NCI-H2107 (cell line): ENCODE measurements at places on chromosomes 2 and 18.

DNA sequence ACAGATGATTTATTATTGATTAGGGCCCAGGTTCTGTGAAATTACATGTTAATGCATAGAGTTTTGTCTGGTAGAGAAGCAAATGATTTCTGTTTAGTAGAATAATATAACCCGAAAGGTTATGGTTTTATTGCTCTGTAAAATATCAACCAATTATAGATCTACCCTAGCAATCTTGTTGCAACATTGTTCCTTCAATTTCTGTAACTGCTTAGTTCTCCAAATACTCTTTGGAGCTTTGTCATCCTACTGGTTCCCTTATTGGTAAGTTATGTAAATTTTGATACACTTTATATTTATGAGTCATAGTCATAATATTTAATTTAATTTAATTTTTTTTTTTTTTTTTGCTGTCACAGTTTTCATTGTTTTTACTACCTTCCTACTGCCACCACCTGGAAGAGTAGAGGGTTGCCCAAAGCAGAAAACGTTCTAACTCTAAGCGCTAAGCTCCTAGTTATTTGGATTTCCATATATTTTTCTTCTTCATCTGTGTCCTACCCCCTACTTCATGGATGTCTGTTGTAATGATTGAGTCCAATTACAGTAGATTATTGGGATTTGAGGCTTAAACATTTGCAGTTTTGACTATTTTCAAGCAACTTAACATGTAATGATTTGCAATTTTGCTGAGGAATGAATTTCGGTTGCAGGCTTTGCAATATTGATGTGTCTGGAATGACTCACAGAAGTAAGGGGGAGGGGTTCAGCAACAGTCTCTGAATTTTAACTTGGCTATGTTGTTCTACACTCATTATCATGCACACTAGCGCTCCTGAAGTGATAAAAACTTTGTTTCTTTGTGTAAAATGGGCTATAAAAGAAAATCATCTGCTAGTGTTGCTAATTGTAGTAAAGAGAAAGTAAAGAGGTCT, 51.1 kb downstream of the NABP1 start:
- DNase-seq = no peak

- DNase-seq = no peak
Measured at GRCh38 chr2:140269000-140269399, 1488.8 kb upstream of the NXPH2 start.

- no peak for DNase-seq
Measured at GRCh38 chr2:25688236-25688635, 14.9 kb upstream of the DTNB start.

GRCh38 chr2:187826023-187826422, 271.8 kb upstream of the TFPI start:
- no peak for DNase-seq

DNA sequence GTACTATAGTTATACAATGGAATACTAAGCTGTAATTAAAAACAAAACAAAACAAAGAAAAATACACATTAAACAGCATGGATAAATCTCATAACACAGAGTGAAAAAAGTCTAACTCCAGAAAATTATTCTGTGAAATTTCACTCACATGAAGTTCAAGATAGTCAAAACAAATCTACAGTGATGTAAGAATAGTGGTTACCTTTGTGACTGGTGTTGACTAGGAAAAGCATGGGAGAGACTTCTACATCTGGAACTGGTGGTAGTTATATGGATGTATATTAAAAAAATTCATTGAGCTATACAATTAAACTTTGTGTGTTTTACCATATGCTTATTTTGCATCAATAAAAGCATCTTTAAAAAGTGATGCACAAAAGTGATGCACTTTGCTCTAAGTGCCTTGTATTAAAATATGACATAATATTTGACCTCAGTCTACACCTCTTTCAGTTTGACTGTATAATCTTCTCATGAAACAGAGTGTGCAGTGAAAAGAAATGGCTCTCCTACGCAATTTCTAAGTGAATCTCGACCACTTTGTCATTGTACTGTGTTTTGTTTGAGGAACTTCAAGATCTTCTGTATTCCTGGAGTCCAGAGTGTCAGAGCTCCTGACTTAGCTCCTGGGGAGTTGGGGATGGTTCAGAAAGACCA, 28.0 kb downstream of the STAT4 start:
- DNase-seq = no peak

GRCh38 chr18:37435996-37436395, 129.6 kb downstream of the CELF4 start:
- peak; percentile 65 for DNase-seq

- DNase-seq = no peak
Measured at GRCh38 chr2:38835015-38835601, 40.6 kb downstream of the DHX57 start.

GRCh38 chr2:134199123-134199522, 54.7 kb upstream of the MGAT5 start:
- no peak for DNase-seq

DNA sequence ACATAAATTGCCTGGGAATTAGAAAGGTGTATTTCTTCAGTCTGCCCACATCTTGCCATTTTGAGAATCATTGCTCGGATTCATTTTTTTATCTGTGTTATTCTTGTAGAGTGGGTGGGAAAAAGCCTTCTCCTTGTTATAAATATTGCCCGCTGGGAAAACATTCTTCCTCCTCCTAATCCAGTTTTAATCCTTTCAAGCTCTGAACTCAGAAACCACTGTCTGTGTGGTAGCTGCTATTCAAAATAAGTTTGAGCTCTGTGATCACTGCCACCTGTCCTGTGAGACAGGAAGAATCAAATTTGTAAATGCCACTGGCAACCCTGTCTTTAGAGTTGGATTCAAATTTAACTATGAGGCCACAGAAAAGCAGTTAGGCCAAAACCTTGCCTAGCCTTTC, 1875.2 kb upstream of the PIK3C3 start:
- no peak for DNase-seq

- no peak for DNase-seq
Measured at GRCh38 chr18:41687138-41687537, 267.9 kb upstream of the PIK3C3 start.

- no peak for DNase-seq
Measured at GRCh38 chr18:21134895-21135294, 23.3 kb upstream of the ROCK1 start.

GRCh38 chr18:3451989-3452749, 2.2 kb downstream of the TGIF1 start:
- DNase-seq = no peak

DNA sequence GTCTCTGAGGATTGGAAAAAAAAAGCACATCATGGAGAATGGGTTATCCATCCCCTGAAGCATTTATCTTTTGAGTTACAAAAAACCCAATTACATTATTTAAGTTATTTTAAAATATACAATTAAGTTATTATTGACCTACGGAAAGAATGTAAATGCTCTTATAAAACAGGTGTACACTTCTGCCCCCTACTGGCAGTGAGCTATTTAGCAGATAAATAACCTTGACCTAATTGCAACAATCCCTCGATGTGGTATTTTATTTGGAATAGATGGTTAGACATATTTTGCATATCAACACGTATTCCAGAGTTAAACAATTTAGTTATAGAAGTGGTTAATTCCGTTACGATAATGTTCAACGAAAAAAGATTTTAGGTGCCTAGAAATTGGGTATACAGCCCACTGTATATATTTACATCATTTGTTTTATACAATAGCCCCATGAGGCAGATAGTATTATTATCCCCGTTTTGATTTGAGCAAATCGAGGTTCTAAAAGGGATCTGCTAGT, 9.1 kb upstream of the DAW1 start:
- no peak for DNase-seq

- DNase-seq = no peak
Measured at GRCh38 chr2:16101196-16101595, 160.8 kb downstream of the MYCN start.

GRCh38 chr18:54335638-54336173, 22.0 kb downstream of the STARD6 start:
- DNase-seq = no peak

GRCh38 chr2:161844822-161845221, 220.6 kb downstream of the SLC4A10 start:
- no peak for DNase-seq

DNA sequence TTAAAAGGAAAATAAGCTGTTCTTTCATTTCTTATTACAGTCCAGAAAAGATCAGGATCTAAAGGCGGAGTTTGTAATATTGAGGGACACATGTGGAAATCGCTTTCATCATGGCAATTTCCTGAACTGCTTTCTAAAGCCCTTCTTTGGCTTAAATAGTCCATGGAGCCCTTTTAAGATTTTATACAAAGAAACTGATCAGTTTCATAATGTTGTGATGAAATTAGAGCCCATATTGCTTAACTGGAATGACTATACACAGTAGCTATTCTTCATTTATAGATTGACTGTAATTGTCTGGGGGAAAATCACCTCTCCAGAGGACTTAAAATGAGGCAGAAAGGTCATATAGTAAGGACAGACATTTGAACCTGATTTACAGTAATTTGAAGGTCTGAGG, 322.2 kb downstream of the ETAA1 start:
- DNase-seq = no peak

GRCh38 chr2:201233812-201234662, 26.3 kb upstream of the CASP8 start:
- no peak for DNase-seq

GRCh38 chr2:72895154-72895553, 7.9 kb downstream of the SPR start:
- no peak for DNase-seq

- no peak for DNase-seq
Measured at GRCh38 chr2:235729557-235729947, 235.7 kb downstream of the AGAP1 start.

GRCh38 chr2:29789911-29790485, 131.4 kb downstream of the ALK start:
- no peak for DNase-seq

DNA sequence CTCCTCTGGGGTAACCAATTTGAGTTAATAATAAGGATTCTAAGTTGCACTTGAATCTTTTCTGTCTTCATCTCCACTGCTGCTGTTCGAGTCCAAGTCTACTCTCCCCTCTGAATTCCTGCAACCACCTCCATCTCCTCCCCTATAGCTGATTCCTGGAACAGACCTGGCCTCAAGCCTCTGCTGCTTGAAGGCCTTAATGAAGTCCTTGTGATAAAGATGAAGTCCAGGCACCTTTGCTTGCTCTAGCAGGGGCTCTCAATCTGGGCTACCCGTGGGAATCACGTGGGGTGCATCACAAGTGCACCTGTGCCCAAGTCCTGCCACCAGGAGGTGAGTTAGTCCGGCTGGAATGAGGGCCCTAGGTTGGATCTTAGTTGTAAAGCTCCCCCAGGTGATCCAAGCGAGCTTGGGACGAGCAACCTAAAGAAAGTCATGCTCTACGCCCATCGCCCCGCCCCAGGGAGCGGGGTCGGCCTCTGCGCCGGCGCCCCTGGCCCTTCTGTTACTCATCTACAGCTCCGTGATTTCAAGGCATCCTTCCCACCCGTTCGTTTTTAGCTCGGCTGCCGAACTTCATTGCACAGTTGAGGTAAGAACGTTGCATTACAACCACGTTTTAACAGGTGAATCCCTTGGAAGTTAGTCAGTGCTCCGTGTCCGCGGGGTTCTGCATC, 905 bp upstream of the IAH1 start:
- no peak for DNase-seq

DNA sequence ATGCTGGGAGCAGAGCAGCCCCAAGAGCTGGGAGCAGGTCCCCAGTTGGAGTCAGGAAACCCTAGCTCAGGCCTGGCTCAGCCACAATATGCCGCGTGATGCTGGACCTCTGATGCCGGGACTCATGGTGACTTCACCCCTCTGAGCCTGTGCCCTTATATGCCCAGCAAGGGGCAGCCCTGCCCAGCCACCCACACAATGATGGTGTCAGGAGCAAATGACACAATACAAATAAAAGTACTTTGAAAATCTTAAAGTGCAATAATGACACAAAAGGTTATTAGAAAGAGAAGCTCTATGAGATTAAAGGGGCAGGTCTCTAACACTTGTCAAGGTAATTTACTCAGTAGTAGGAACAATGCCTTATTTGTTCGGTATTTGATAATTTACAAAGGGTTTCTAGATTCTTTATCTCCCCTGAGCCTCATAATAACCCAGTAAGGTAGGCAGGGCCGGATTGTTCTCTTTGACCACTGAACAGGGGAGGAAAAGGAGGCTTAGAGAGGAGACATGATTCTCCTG, 18.3 kb upstream of the KIF3C start:
- DNase-seq = no peak

DNA sequence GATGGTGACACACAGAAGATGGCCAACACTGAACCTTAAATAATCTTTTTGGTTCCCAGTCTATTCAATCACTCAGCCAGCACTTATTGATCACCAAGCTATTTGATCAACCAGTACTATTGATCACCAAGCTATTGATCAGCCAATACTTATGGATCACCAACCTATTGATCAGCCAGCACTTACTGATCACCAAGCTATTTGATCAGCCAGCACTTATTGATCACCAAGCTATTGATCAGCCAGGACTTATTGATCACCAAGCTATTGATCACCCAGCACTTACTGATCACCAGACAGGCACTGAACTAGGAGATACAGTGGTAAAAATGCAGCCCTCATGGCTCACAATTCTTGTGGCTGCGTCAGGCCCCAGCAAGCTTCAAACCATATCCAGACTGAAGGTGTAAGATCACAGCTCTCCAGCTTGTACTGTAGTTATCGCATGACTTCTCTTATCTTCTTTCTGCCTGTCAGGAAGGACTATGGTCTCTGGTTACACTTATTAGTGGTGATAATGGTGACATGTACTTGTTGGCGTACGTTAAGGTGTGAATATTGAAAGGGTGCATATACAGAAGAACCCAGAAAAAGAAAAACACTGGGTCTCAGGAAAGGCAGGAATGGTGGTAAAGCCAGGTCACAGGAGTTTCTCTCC, 18.4 kb upstream of the B3GNT2 start:
- no peak for DNase-seq

- DNase-seq = no peak
Measured at GRCh38 chr18:57630754-57631595, 9.3 kb upstream of the NARS1 start.

DNA sequence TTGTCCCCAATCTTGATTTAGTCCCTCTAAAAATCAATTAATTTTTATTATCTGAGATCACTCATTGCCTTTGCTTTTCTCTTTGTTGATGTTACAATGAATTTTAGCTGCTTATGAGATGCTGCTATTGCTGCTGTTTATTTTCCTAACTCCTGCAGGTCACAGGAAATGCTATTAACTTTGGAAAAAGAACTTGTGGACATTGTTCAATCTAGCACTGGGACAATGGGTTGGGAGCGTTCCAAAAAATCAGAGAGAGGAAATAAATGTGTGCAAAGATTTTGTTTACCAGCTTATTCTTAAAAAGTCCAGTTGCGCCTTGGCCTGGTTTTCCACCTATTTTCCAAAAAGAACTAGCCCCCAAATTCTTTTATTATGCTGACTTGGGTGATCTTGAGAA, 268.3 kb downstream of the PTH2R start:
- DNase-seq = no peak

- DNase-seq = no peak
Measured at GRCh38 chr18:23209796-23210195, 74.5 kb downstream of the CABLES1 start.

GRCh38 chr2:218067523-218067922, 1.5 kb upstream of the RUFY4 start:
- DNase-seq = no peak

- DNase-seq = no peak
Measured at GRCh38 chr2:121776361-121776760, 20.9 kb downstream of the TSN start.

- no peak for DNase-seq
Measured at GRCh38 chr18:7978834-7979233, 411.7 kb downstream of the PTPRM start.

GRCh38 chr18:57320603-57321002, 31.8 kb upstream of the ST8SIA3 start:
- no peak for DNase-seq

GRCh38 chr2:106882673-106883072, 3.3 kb downstream of the ST6GAL2 start:
- no peak for DNase-seq
